ENCODE measurements at places on chromosomes 16 and 17. TPM values are rescaled to one million over a fixed set of nuclear protein-coding genes. Genes with fewer than 3 reads are reported as not detected.

CD300H gene
- not detected for total RNA-seq

SNF8 gene
- total RNA-seq = 57.1 TPM

OR3A3 gene
- total RNA-seq = not detected

CTRB1 gene
- total RNA-seq = not detected

ST6GALNAC2 gene
- not detected for total RNA-seq

WFIKKN1 gene
- total RNA-seq = 0.57 TPM

CLDN6 gene
- not detected for total RNA-seq

CORO1A gene
- 881 TPM for total RNA-seq

DNA sequence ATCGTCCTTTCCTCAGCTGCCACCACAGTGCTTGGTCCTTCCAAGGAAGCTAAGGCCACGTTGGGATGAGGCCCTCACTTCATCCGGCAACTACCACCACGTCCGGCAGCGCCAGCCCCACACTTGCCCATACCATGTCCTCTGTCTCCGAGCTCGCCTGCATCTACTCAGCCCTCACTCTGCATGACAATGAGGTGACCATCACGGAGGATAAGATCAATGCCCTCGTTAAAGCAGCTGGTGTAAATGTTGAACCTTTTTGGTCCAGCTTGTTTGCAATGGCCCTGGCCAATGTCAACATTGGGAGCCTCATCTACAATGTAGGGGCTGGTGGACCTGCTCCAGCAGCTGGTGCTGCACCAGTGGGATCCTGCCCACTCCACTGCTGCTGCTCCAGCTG, 44.9 kb downstream of the TTC19 start:
- no peaks in the 10 kb centered on the region for H3K27me3 ChIP-seq
- DNase-seq = no peak
- peak overlapping the region; percentile 49 for H3K27ac ChIP-seq
- no peak overlapping the region for H3K4me3 ChIP-seq

DNA sequence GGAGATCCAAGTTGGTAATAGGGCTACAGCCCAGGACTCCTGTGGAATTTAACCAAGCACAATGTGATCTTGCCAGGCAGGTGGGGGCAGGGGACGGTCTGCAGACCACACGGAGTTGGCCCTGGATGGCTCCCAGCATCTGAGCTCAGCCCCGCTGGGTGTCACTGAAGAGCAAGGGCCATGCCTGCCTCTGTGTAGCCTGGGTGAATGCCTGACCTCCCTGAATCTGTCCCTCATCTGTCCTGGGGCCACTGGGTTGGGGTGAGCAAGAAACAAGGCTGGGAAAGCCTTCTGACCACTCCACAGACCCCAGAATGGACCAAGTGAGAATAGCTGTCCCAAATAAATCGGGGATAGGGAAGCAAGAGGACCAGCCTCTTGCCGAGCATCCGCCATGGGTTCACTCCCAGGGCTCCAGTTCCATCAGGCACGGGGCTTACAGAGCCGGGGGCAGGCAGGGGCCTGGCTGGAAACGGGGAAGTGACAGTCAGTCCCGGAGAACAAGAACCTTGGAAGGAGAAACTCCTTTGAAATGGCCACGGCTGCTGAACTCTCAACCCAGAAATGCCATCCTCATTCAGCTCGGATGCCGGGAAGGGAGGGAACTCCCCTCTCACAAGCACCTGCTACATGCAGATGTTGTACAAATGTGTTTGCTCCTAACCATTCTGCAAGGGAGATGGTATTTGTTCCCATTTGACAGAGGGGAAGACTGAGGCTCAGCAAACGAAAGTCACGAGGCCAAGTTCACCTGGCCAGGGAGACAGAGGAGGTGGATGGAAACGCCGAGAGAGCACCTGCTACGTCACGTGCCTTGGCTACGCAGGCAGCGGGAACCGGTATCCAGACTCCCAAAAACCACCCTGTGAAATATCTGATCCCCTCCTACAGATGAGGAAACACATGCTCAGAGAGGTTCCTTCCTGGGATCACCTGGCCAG, 50.0 kb downstream of the RMI2 start:
- no peaks in the 10 kb centered on the region for H3K36me3 ChIP-seq
- no peak overlapping the region for H3K27ac ChIP-seq
- no peaks in the 10 kb centered on the region for H3K27me3 ChIP-seq
- no peak overlapping the region for H3K4me3 ChIP-seq
- H3K4me1 ChIP-seq = no peaks in the 10 kb centered on the region

- no peak overlapping the region for H3K27ac ChIP-seq
- DNase-seq = no peak
- H3K27me3 ChIP-seq = no peaks in the 10 kb centered on the region
- peak overlapping the region; percentile 84 for H3K4me3 ChIP-seq
- no peaks in the 10 kb centered on the region for H3K36me3 ChIP-seq
These were observed 3.8 kb upstream of the DBNDD1 start for GRCh38 chr16:90023078-90023447.

DNA sequence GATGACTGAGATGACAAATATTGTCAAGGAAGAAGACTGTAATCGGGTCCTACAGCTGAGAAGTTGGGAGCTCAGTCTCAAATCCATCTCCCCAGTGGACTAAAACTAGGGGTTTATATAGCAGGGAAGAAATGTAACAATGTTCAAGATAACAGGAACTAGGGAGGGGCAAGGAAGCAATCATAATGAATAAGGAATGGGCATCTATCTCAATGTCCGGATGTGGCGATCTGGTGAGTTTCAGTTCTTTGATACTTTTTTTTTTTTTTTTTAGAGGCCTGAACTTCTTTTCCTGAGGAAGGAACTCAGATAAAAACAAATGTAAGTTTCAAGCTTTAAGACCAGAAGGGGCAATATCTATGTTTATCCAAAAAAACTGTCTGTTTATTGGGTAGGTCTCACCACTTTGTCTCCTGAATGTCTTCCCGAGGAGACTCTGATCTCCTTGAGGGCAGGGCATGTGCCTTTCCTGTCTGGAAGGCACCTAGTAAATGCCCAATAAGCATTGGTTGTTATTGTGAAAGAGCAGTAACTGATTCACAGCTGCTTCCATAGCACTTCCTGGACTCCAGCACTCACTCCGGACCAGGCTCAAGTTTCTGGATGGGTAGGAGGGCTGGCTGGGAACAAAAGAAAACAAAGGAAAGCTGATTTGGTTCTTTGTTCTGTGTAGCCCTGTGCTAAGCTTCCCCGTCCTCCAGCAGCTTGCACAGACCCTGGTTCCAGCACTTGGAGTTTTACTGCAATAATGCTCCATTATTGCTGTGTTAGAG, 51.9 kb downstream of the MEOX1 start:
- H3K27me3 ChIP-seq = peaks cover 9% of the 10 kb centered on the region
- no peaks in the 10 kb centered on the region for H3K36me3 ChIP-seq
- no peak for DNase-seq
- no peak overlapping the region for H3K27ac ChIP-seq
- H3K4me1 ChIP-seq = no peaks in the 10 kb centered on the region
- H3K4me3 ChIP-seq = no peak overlapping the region

DNA sequence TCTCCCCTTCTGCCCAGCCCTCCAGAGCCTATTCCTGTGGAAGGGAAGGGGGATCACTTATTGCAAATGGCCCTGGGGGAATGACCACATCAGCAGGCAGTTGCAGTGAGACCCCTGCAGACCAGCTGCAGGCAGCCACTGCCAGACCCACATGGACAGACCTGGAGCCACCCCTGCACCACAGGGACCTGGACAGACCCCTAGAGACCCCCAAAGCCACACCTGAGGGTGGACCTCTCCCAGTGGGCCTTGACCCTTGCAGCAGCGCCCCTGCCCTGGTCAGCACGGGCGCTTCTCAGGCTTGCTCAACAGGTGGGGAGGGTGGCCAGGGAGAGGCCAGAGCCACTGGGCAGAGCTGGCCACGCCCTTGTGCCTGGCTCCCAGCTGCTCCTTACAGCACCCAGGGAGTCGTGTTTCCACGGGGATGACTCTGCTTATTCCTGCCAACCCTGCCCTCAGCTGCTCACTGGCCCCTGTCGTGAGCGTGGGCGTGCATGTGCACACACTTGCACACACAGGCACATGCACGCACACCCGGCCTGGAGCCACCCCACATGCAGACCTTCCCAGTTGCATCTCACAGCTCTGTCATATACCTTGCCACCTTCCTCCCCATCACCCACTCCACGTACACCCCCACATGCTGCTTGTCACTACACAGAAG, 1.3 kb upstream of the SCN4A start:
- no peak overlapping the region for H3K4me3 ChIP-seq
- H3K36me3 ChIP-seq = no peaks in the 10 kb centered on the region
- no peak overlapping the region for H3K27ac ChIP-seq
- H3K4me1 ChIP-seq = peaks cover 7% of the 10 kb centered on the region

GRCh38 chr16:88599825-88600538, 29.8 kb downstream of the ZC3H18 start:
- no peak overlapping the region for H3K4me3 ChIP-seq
- H3K27me3 ChIP-seq = no peaks in the 10 kb centered on the region
- no peak for DNase-seq
- no peak overlapping the region for H3K27ac ChIP-seq

DNA sequence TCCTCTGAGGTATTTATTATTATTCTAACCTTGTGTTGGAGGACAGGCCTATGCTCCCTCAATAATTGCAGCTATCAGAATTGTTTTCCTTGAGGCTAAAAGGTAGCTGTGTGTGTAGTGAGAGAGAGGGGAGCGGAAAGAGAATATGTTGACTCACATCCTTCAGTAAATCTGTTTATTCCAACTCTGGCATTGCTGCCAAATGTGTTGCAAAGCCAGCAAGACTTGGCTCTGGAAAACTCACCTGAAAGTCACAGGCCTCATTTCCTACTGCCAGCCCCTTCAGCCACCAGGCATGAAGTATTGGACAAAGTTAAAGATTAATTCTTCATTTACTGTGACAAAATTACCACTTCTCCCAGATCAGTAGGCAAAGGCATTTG, 9.6 kb downstream of the CA10 start:
- H3K4me1 ChIP-seq = no peaks in the 10 kb centered on the region
- peaks cover 5% of the 10 kb centered on the region for H3K27me3 ChIP-seq
- DNase-seq = no peak
- no peak overlapping the region for H3K4me3 ChIP-seq

GRCh38 chr17:40072040-40072734, 9.4 kb downstream of the THRA start:
- peaks cover 11% of the 10 kb centered on the region for H3K36me3 ChIP-seq
- H3K27ac ChIP-seq = peak overlapping the region; percentile 60
- H3K27me3 ChIP-seq = no peaks in the 10 kb centered on the region

DNA sequence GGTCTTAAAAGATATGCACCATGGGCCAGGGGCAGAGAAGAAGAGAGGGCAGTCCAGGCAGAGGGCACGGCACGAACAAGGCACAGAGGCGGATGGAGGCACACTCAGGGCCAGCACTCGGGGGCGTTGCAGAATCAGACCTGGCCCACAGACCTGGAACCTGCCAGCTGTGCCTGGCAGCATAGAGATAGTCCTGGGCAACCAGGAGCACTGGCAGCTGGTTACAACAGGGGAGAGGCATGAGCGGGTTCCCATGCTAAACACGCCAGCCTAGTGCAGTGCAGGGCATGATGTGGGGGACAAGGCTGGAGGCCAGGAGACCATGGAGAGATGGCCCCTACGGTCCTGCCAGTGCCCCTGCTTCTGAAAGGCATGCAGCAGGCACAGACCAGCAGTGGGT, 56.9 kb upstream of the RBFOX3 start:
- DNase-seq = no peak
- H3K36me3 ChIP-seq = peaks cover 13% of the 10 kb centered on the region
- H3K27ac ChIP-seq = no peak overlapping the region

DNA sequence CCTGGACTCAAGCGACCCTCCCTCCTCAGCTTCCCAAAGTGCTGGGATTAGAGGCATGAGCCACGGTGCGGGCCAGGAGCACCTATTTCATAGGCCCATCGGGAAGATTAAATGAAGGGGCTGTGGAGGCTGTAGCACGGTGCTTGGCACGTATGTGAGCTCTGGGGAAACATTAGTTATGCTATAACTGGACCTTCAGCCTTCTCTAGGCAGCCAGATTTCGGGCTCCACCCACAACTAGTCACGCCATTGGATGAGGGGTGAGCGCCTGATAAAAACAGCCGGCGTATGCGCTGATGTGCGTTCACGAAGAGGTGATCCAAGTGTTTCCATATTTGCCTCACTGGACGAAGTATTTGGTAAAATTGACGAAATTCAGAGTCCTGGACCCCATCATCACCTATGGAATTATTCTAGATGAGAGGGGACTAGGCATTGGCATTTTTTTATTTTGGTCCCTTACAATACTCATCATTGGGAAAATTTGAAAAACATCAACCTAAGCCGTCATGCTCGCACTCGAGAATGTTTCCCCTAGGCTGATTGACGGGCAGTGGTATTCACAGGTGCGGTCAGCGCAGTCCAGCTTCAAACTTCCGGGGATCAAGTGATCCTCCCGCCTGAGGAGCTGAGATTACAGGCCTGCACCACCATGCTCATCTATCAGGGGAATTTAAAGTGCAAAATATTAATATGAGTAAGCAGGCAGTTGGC, 1.8 kb upstream of the ANKRD11 start:
- H3K27me3 ChIP-seq = no peaks in the 10 kb centered on the region
- H3K4me1 ChIP-seq = peaks cover 50% of the 10 kb centered on the region
- no peak overlapping the region for H3K27ac ChIP-seq
- H3K4me3 ChIP-seq = peak overlapping the region; percentile 90
- H3K36me3 ChIP-seq = no peaks in the 10 kb centered on the region

GRCh38 chr16:13856811-13857511, 63.0 kb upstream of the ERCC4 start:
- H3K4me3 ChIP-seq = no peak overlapping the region
- no peak overlapping the region for H3K27ac ChIP-seq
- no peak for DNase-seq
- H3K27me3 ChIP-seq = peaks cover 12% of the 10 kb centered on the region
- no peaks in the 10 kb centered on the region for H3K4me1 ChIP-seq

DNA sequence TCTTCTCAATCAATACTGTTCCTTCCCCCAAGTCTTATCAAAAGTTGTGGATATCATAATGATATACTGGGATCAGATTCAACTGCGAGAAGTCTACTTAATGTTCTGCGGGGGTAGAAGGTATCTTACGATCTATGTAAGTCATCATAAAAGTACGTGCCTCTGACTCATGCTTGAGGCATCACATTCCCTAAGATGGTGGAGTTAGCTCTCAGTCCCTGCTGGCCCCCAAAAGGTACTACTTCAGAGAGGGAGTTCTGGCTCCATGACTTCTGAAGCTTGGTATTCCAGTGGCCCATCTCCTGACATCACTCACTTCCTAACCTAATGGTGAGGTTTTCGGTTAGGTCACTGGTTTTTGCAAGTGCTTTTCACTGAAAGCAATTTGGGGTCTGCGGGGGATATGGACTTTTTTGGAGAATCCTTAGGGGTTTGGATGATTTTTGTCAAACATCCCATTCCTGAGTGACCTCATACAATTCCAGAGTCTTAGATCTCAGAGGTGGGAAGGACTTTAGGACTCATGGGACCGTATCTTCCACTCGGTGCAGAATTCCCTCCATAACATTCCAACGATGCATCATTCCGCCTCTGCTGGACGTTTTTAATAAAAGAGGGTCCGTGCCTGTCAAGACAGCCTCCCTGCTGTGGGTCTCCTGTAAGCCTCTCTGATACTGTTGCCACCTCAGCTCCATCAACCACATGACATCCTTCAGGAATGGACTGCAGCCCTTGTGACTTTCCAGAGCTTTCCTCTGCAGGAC, 74.3 kb downstream of the DYNLRB2 start:
- H3K4me1 ChIP-seq = no peaks in the 10 kb centered on the region
- peaks cover 2% of the 10 kb centered on the region for H3K27me3 ChIP-seq
- H3K4me3 ChIP-seq = no peak overlapping the region

Measured in naive thymus-derived CD8-positive, alpha-beta T cell (primary cell).